ENCODE measurements at places on chromosomes 7 and 10. TPM values are rescaled to one million over a fixed set of nuclear protein-coding genes. Genes with fewer than 3 reads are reported as not detected.

The GNA12 gene
- 29.5 TPM for total RNA-seq

The NRP1 gene
- 52.5 TPM for total RNA-seq

The SPDYE5 gene
- not detected for total RNA-seq

The EN2 gene
- total RNA-seq, result 0.98 TPM

The MIOS gene
- 50.1 TPM for total RNA-seq

The MKI67 gene
- total RNA-seq, result 11.5 TPM

The ZNF365 gene
- total RNA-seq, result 0.74 TPM

The FASTK gene
- 60.2 TPM for total RNA-seq

The LDB3 gene
- total RNA-seq, result 4.7 TPM

The CDC14C gene
- not detected for total RNA-seq

The FAM25C gene
- total RNA-seq, result not detected

The CRHR2 gene
- not detected for total RNA-seq

GRCh38 chr10:47381427-47382379, 2.4 kb downstream of the ZNF488 start:
- DNase-seq, result peak; percentile 79

- DNase-seq, result no peak
These were observed 39.0 kb downstream of the SMNDC1 start for GRCh38 chr10:110265573-110266193.

DNA sequence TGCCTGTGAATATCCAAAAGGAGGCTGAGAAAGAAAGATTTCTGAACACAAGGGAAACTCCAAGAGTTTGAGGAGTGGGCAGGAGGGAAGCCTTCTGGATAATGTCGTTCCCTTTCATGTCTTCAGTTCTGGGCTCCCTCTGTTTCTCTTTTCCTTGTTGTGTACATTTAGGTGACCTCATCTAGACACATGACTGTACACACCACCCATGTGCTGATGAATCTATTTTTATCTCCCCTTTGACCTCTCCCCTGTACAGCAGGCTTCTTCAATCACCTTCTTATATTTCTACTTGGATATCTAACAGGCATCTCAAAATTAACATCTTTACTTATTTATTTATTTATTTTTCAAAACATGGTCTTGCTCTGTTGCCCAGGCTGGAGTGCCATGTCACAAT, 363.1 kb downstream of the GATA3 start:
- DNase-seq, result no peak

GRCh38 chr10:63711867-63712716, 190.9 kb downstream of the REEP3 start:
- DNase-seq, result peak; percentile 98

DNA sequence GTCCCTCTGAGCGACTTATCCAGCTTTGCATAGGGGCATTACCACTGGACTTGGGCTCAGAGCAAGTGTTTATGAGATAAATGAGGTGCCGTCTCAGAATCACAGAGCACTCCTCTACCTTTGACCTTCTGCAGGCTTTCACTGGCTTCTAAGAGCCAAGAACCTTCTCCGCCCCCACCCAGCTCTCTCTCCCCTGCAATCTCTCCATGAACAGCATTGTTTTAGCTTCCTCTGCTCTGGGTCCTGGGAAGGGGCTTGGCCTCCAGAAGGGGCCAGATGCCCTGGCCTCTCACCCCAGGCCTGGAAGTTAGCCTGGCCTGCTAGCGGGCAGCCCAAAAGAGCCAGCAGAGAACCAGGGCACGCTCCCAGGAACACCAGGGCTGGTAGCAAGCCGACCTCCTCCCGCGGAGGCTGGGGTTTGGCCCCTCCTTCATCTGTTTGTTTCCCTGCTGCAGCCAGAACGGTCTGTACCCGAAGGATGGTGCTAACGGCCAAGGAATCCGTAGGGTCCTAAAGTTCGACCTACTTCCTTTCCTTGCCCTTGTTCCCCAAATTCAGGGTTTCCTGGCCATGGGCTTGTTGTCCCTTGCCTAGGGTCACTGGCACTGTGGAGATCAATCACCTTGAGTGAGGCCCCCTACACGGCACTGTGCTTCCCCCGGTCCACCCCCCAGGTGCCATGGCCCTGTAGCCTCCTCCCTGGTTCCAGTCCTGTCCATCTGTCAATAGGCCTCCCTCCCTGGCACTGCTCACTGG, 18.7 kb upstream of the DDIT4 start:
- DNase-seq, result peak; percentile 95

DNA sequence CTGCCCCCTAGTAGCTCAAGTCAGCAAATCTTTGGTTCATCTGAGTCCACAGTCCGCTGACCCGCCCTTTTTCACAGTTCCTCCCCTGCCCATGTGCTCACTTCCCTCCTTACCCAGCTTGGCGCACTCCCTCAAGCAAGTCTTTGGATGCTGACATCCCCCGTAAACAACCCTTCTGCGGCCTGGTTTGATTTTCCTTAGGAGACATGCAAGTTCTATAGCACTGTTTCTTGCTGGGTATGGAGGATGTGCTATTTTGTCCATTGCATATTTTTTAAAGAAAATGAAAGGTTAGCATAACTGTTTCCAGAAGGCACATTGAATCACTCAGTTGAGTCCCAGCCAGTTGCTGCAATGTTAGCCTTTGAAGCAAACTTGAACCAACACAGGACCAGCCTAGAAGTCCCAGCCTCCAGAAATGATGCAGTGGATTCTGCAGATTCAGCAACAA, 38.2 kb downstream of the HTRA1 start:
- no peak for DNase-seq

GRCh38 chr7:18400726-18401125, 94.8 kb upstream of the HDAC9 start:
- no peak for DNase-seq

DNA sequence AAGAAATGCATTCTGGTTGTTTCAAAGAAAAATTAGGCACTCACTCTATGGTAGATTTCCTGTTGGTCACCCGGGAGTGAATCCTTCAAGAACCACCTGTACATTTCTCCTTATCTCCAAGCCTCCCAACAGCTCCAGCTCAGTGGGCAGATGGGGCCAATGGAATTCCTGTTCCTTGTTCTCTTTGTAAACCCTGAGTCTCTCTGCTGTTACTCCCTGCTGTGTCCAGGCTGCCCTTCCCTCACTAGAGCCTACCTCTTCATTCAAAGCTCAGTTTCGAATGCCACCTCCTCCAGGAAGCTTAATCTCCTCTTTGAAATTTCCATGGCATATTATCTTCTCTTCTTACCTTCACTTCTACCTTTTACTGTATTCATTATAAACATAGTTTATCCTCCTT, 3.5 kb upstream of the BMPER start:
- no peak for DNase-seq

- DNase-seq, result no peak
These were observed 640.4 kb downstream of the LRMDA start for GRCh38 chr10:76071653-76072365.

- DNase-seq, result no peak
These were observed 537.2 kb downstream of the GATA3 start for GRCh38 chr10:8591640-8592039.

DNA sequence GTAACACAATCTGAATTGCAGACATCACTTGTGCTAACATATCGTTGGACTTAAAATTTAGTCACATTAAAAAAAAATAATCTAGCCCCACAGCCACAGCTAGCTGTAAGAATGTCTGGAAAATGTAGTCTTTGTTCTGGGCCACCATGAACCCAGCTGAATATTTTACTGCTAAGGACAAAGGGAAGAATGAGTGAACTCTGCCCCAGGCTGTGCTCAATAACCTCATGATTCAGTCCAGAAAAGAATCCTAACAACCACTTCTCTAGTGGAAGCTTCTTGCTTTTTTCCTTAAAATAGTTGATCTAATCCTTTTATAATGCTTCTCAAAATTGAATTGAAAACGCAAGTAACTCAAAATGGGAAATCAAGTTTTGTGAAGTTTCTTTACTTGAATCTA, 25.6 kb upstream of the SOSTDC1 start:
- no peak for DNase-seq

DNA sequence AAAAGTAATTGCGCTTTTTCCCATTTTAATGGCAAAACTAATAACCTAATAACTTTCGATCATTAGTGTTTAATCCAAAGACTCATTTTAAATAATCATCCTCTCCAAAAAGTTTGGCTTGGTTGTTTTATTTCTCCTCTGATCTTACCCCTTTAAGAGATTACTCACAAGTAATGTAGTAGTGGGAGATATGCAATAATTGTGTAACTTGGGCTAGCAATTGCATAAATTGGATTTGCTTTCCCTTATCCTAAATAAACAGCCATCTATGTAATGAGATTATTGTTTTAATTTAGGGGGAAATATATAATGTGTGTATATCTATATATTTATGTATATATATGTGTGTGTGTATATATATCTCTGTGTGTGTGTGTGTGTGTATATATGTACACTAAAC, 82.5 kb downstream of the RNLS start:
- DNase-seq, result no peak

GRCh38 chr10:116272440-116273283, at the start of gene GFRA1:
GFRA1 (minus strand) TSS chr10:116273206; CDS start chr10:116272029, 1,177 bp downstream.
- DNase-seq, result no peak

DNA sequence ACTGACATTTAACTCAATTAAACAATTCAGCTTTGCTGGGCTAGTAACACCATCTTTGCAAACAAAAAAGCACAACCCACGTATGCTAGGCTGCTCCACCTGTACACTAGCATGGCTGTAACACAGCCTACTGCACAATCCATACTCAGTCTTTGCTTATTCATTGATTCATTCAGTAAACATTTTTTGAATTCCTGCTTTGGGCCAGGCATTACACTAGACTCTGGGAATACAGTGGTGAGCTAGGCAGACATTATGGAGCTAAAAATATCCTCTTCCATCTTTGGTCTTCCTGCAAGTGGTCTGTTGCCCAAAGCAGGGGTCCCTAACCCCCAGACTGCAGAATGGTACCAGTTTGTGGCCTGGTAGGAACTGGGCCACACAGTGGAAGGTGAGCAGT, 9.9 kb downstream of the CNNM1 start:
- DNase-seq, result no peak

DNA sequence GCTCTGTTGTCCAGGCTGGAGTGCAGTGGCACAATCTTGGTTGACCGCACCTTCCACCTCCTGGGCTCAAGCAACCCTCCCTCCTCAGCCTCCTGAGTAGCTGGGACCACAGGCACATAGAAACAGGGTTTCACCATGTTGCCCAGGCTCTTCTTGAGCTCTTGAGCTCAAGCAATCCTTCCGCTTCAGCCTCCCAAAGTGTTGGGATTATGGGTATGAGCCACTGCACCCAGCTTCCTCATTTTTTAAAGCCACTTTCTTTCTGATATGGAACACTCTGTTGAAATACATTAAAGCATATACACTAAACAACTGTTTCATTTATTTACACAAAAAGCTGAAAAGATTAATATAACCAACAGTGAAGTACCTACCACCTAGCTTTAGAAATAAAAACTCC, 117.2 kb downstream of the CLEC2L start:
- DNase-seq, result no peak

DNA sequence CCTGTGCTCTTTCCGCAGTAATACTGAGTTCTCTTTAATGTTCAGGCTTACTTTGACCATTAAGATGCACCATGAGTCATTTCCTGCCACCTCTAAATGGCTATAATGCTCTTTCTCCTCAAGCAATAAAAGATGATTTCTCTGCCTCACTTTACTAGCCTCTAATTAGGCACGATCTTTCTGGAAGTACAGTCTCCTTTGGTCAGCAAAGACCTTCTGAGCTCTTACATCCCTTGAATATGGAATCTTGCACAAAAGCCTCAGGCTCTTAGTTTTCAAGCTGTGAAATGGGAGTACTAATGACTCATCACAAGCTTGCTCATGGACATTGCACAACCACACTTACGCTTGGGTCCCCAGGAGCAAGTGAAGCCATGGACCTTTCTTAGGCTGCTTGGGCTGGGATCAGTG, 85.9 kb downstream of the FRMD4A start:
- no peak for DNase-seq

GRCh38 chr10:103890194-103890658, 27.8 kb downstream of the STN1 start:
- peak; percentile 84 for DNase-seq

DNA sequence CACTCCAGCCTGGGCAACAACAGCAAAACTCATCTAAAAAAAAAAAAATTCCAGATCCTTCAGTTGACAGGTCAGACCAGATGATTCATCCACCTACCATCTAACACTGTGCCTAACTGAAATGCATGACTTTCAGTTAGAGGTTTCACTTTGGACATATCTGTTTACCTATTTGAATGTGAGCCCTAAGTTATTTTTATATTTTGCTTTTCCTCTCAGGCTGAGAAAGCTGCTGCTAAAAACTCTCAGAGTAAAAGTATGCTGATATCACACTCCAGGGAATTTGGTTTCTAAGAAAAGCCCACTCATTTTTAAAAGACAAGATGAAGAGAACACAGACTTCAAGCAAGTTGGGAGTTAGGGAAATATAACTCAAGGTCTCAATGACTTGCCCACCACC, 126.0 kb downstream of the SGMS1 start:
- DNase-seq, result no peak

GRCh38 chr7:114026486-114027089, 107.8 kb upstream of the PPP1R3A start:
- no peak for DNase-seq

DNA sequence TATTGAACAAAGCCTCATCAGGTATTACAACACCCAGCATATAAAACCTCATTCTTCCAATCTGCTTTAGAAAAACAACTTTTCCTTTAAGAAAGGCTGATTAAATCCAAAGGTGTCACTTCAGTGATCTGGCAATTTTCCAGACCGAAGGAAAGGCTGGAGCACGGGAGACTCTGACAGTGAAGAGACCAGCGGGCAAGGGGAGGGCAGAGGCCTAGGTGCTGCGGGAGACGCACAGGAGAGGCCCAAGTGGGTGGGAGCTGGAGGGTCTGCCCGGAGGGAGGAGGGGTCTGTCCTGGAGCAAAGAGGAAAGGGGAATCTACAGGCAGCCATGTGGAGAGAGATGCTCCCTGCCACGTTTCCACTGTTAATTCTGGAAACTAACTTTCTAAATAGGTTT, 24.3 kb upstream of the PPP2R2D start:
- DNase-seq, result no peak

- no peak for DNase-seq
These were observed 107.4 kb downstream of the EEPD1 start for GRCh38 chr7:36260481-36260880.

GRCh38 chr10:84265418-84265817, 20.6 kb downstream of the RGR start:
- peak; percentile 70 for DNase-seq

GRCh38 chr10:130401860-130402765, 265.9 kb downstream of the GLRX3 start:
- peak; percentile 58 for DNase-seq
